ENCODE measurements at places on chromosomes 3 and 15.

DNA sequence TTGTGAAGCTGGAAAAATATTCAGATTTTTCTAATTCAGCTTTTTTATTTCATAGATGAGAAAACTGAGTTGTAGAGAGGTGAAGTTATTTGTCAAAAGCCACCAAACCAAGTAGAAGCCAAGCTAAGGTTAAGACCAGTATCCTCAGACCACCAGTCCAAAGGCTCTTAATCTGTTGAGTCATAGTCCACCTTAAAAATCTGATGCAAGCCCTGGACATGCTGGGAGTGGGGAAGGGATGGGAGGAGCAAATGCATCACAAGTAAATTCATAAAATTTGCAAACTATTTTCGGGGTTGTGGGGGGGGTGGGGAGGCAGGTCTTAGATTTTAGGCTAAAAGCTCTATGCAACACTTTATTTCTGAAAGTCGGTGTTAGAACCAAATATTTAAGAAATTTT, 307.7 kb upstream of the SEMA6D start:
- DNase-seq = no peak

DNA sequence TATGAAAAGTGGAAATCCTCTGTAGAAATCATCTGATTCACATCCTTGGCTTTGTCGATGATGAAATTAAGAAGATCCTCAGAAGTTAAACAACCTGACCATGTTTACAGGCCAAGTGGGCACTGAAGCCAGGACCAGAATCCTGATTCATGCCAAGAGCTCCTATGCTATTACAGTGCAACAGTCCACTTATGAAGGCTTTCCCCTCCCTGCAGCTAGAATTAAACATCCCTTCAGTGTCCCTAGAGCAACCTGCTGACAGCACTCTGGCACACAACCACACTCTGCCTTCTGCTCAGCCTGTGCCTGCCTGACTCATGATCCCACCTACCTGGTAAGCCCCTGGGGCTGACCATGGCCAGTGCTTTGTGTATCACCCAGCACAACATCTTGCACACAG, 33.8 kb downstream of the TXNRD3 start:
- DNase-seq = peak; percentile 38

DNA sequence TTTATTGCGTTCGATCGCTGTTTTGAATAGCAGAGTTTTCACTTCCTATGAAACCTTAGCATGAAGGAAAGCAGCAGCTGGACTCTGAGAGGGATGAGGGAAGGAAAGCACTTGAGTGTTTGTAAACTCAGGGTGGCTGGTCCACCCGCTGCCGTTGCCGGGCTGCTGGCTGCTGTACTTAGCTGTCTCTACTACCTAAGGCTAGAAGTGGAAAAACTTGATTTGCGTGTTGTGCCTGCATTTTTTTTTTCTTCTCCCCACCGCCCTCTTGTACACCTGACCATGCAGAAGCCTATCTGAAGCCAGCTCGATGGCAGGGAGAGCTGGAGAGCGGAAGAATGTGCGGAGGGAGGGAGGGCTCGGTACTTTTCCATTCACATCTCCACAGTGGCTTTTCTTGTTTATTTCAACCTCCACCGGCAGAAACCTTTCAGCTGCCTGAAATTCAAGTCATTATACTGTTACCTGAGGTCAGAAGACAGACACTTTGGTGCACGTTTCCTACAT, 4.8 kb upstream of the BCL6 start:
- DNase-seq = peak; percentile 95

GRCh38 chr15:64426845-64427465, 33.4 kb upstream of the ZNF609 start:
- peak; percentile 21 for DNase-seq

GRCh38 chr3:115789481-115789880, 166.2 kb downstream of the GAP43 start:
- no peak for DNase-seq

DNA sequence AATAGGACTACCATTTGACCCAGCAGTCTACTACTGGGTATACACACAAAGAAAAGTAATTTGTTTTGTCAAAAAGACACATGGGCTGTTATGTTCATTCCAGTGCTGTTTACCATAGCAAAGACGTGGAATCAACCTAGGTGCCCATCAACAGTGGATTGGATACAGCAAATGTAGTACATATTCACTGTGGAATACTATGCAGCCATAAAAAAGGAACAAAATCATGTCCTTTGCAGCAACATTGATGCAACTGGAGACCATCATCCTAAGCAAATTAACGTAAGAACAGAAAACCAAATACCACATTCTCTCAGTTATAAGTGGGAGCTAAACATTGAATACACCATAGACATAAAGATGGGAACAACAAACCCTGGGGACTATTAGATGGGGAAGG, 25.8 kb downstream of the BBX start:
- DNase-seq = no peak

- DNase-seq = peak; percentile 83
Measured at GRCh38 chr3:171791692-171792076, 18.6 kb downstream of the PLD1 start.

Measured in epithelial cell of esophagus (primary cell).